Kasumi-1 (cell line): ENCODE measurements at places on chromosomes 13 and 19.
A peak's percentile ranks its signal among the peaks of the same experiment; 100 is the strongest.

DNA sequence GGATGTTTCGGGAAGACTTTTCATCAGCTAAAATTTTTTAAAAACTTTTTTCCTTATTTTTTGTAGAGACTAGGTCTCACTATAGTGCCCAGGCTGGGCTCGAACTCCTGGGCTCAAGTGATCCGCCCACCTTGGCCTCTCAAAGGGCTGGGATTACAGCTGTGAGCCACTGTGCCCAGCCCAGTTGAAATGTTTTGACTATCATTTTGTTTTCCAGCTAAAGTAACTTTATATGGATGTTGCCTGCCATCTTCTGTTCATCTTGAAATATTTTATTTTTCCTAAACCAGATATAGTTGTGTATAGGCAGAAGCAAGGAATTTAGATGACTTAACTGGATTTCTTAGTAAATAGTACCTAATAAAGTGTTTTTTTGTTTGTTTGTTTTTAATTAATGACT is 7.0 kb downstream of the CAB39L start:
- DNase-seq: peak; percentile 49

DNA sequence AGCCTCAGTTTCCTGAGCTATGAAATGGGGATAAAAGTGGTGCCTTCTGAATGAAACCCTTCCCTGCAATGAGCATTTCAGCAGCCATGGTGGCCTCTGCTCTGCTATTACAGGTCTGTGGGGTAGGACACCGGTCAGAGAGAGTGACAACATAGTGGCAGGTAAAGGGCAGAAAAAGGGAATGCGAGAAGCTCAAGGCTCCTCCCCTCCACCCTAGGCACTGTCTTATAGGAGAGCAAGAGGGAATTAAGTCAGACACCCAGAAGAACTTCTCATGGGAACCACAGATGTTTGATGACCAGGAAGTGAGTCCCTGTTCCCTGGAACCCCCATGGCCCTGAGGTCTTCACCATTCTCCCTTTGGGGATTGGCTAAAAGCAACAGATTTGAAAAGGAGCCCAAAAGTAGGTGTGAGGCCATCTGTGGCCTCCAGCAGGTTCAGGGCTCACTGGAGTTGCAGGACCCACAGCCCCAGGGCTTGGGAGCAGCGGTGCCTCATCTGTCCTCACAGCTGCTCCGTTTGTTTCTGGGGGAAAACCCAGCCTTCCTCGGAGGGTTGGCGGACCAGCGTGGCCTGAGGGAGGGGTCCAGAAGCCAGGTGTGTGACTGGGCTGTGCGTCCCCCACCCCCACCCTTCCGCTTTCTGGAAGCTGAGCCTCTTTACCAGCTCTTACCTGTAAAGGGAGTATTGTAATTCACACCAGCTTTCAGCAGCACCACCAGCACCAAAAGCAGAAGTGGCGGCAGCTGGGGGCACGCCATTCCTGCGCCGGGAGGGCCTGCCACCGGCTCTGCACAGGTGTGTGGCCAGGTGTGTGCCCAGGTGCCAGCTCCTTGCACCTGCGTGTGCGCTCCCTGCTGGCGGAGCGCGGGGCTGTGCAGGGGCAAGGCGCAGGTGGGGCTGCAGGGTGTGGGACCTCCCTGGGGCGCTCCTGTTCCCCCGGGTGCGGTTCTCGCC is 19.4 kb downstream of the IQCN start:
- DNase-seq: no peak

DNA sequence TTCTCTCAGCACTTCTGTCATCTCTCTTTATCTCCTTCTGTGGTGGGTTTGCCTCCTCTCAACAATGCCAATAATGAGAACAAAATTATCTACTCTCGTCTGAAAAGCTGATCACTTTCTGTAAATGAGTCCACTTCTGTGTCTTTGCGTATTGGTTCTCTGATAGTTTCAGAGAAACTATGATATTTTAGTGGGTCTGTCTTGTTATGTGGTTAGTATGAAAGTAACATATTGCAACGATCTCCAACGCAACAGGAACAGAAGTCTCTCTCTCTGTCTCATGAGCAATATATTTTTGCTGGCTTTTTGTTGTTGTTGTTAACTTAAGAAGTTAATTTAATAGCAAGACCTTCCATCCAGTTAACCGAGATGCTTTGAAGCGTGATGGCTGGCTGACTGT is 47.8 kb upstream of the SLITRK6 start:
- DNase-seq: no peak

DNA sequence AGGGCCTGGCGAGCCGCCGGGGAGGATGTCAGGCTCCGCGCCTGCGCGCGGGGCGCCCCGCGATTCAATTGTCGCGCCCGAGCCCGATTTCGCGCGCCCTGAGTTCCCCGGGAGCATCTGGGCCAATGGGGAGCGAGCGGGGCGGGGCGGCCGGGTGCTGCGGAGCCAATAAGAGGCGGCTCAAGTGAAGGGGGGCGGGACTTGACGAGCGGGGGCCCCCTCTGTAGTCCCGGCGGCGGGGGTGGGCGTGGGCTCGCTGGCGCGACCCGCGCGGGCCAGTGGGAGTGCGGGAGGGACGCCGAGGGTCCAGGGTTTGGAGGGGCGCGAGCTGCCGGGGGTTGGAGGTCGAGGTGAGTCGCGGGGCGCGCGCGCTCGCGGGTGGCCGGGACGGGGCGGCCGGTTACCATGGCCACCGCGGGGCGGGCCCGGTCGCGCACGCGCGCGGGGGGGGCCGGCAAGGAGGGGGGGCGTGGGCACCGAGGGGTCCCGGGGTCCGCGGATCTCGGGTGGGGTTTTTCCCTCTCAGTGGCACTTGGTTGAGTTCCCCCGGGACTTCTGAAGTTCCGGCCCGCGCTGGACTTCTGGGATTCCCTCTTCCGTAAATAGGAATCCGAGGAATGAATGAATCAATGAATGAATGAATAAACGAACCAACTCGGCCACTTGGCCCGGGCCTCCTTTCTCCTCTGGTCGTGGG is 744 bp downstream of the UHRF1 start:
- DNase-seq: peak; percentile 89

GRCh38 chr13:39100996-39101738 is 62.9 kb downstream of the NHLRC3 start:
- no peak for DNase-seq

DNA sequence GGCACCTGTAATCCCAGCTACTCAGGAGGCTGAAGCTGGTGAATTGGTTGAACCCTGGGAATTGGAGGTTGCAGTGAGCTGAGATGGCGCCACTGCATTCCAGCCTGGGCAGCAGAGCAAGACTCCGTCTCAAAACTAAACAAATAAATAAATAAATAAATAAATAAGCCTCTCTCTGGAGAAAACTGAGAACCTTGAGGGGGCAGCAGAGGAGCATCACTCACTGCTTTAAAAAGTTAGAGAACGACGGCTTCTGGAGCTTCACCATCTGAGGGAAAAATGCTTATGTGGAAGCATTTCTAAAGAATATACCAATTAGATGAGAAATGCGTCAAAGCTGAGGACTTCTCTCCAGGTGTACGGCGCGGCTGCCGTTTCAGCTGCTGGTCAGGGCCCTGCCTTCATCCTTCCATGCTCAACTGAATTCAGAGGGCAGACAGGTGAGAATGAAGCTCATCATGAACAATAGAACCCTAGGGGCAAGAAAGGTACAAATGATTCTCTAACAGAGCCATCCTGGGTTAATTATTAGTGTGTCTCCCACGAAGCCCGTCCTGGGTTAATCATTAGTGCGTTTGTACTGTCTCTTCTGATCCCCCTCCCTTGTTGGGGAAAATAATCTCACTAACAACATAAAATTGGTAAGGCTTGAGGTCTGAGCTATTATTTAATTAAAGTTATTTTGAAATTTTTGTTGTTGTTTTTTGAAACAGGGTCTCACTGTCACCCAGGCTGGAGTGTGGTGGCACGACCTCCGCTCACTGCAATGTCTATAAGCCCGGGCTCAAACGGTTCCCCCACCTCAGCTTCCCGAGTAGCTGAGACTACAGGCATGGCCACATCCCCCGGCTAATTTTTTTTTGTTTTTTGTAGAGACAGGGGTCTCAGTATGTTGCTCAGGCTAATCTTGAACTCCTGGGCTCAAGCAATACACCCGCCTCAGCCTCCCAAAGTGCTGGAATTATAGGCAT is 80.1 kb downstream of the IPO5 start:
- DNase-seq: peak; percentile 59

DNA sequence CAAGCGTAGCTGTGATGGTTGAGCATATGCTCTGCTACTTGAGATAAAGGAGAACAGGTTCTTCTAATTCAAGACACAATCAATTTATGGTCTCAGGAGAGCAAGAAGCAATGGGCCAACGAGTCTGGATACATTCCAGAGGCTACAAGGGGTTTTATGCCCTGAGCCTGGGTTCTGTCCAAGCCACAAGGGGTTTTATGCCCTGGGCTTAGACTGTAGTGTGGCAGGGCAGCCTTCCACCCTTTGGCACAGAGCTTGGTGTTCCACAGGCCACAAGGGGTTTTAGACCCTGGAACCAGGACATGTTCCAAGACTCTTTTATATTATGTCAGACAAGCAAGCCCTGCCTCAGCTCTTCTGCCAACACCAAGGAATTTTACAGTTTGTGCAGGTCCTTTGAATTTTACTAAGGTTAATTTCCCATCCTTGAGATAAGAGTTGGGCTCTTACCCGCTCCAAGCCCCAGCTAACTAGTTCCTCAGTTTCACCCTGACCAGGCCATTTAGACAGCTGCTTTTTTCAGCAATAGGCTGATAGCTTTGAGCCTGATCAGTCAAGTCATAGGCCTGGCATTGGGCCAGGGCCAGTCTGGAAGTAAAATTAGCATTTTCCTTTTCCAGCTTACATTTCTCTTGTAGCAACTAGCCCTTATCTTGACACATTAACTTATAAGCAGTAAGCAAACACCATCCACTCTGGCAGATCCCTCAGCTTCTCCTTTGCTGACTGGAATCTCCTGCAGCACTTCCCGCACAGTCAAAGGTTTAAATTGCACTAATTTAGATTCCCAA is 95.0 kb downstream of the ZNF737 start:
- no peak for DNase-seq

GRCh38 chr19:35559781-35560180 is 3.7 kb downstream of the ATP4A start:
- no peak for DNase-seq

- no peak for DNase-seq
Observed at GRCh38 chr19:7067716-7068115, 1.8 kb upstream of the ZNF557 start.

DNA sequence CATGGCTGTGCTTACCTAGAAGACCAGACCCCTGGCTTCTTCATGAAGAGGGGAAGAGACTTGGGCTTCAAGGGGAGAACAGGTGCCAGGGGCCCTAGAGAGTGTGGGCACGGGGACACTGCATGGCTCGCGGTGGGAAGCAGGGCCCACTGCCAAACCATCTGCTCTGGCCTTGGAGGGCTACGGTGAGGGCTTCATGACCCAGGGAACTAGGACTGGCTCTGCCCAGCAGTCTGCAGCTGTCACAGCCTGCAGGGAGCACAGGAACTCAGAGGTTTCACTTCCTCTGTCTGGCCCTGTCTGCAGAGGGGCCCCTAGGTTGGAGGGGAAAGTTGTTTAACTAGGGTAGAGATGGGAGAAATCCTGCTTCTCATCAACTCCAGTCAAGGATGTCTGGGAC is 4.3 kb downstream of the ERCC1 start:
- peak; percentile 80 for DNase-seq

DNA sequence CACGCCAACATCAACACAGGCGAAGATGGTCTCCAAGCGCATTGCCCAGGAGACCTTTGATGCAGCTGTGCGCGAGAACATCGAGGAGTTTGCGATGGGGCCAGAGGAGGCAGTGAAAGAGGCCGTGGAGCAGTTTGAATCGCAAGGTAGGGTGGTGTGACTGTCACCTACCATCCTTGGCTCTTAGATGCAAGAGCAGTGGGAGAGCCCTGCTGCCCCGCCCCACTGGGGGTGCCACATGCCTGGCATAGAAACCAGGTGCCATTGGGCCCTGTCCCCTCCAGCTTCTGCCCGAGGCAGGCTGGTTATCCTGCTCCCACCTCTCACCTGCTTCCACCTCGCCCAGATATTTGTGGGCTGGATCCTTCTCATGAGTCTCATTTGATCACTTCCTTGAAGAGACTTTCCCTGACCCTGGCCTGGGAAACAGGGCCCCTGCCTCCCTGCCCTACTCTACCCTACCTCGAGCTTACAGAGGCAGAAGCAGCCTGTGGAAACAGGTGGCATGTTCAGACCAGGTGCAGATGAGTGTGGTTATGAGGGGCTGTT is 9.4 kb downstream of the ARMC6 start:
- no peak for DNase-seq

- no peak for DNase-seq
Observed at GRCh38 chr19:3466635-3467034, 13.7 kb downstream of the SMIM24 start.

DNA sequence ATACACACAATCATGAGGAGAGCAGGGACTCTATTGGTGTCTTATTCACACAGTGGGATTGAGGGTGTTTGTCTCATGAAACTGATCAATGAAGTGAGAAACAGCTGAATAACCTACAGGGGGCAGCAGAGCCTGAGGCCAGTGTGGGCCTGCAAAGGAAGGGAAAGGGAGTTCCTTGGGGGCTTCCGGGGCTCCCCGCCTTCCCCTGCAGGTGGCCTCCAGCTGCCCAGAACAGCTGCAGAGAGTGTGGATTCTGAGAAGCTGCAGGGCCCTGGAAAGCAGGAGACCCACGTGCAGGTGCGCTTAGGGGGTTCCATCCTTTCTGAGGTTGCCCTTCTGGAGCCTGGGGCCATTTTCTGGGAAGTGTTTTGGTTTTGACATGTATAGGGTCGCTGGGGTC is 20.1 kb downstream of the ZNF763 start:
- no peak for DNase-seq

DNA sequence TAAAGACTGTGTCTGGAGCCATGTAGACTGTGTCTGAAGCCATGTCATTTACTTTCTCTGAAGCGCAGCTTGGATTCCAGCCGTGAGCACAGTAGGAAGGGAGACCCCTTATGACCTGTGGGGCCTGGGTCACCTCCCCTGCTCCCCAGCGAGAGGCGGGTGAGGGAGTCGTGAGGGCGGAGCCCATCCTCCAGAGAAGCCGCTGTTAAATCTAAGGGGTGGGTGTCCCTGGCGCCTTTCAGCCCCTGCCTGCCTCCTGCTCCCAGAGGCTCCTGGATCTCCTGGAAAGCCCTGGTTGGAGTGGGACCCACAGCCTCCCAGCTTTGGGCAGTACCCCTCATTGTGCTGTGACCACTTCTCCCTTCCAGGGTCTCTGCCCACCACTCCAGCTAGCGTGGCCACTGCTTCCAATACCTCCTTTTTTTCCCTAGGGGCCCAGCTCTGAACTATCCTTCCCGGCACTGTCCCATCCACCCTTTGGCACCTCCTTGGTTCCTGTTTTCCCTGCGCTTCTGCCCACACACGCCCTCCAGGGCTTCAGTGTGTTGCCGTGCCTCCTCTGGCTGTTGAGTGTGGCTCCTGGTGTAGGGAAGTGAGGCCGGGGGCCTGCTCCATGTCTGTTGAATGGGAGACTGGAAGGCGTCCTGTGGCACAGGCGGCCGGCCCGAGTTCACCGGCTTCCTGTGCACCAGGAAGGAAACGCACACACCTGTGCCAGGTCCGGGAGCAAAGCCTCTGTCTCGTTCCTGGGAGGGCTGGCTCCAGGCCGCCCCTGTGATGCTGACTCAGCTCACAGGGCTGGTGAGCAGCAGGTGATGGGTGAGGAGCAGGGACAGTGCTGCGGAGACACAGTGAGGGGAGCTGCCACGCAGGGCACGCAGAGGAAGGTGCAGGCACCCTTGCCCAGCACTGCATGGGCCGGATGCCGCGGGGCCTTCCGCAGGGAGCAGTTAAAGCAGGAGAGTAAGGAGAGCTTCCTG is 29.4 kb downstream of the ATP4B start:
- no peak for DNase-seq

GRCh38 chr13:73782450-73783449 is 351.5 kb downstream of the KLF12 start:
- DNase-seq: no peak
